ENCODE measurements at places on chromosomes 3 and 15.

- no peak for DNase-seq
Observed at GRCh38 chr15:73078722-73079121, 26.5 kb downstream of the NEO1 start.

DNA sequence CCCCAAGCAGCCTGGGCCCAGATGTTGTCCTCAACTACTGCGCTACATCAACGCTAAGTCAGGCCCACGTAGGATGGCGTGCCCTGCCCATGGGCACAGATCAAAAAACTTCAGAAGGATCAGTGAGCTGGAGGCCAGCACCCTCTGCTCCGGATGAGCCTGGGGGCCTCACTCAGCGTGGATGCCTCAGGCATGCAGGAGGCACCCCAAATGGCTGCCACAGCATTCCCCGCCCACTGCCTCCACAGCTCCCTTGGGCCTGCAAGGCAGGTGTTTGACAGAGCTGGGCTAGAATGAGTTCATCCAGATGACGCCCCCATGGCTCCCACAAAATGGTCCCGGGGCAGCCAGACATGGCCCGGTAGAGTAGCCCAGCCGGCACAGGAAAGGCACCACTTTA, 7.1 kb downstream of the ATP2B2 start:
- DNase-seq: no peak

DNA sequence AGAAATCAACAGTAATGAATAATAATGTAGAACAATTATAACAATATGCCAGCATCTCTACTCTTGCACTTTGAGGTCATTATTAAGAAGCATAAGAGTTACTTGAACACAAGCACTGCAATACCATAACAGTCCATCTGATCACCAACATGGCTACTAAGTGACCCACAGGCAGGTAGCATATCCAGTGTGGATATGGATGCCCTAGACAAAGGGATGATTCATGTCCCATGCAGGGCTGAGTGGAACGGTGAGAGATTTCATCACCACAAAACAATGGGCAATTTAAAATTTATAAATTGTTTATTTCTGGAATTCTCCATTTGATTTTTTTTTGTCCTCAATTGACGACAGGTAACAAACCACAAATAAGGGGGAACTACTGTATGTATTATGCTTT, 107.7 kb upstream of the TSC22D2 start:
- DNase-seq: no peak

DNA sequence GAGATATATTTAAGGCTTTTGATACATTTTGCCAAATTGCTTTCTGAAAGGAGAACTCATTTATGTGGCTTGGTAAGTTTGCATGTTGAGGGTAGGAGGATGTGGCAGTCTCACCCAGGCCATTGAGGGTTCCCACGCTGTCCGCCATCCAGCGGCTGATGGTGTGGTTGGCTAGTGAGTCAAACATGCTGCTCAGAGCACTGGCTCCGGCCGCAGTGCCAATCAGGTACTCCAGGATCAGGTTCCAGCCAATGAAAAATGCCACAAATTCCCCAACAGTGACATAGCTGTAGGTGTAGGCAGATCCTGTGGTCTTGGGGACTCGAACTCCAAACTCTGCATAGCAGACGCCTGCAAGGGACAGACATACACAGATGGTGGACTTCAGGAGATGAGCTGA, 82.3 kb downstream of the CLDN11 start:
- no peak for DNase-seq

DNA sequence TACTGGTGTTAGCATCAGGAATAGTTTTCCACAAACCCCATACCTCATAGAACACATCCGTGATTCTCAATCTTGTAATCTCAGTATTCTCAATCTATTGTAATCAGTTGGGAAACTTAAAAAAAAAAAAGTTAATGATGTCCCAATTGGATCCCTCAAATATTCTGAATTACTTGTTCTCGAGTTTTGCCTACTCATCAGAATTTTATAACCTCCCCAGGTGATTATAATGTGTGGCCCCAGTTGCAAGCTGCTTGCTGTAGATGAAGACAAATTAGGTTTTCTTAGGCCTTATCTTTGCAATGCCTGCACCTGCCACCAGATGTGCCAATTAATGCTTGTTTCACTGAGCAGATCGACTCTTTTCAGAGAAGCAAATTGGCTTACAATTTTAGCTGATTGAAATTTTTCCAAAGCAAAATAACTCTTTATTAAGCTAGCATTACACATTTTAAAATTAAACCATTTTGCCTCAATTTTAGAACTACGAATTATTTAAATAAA, 19.0 kb upstream of the DIPK2A start:
- DNase-seq: peak; percentile 23

DNA sequence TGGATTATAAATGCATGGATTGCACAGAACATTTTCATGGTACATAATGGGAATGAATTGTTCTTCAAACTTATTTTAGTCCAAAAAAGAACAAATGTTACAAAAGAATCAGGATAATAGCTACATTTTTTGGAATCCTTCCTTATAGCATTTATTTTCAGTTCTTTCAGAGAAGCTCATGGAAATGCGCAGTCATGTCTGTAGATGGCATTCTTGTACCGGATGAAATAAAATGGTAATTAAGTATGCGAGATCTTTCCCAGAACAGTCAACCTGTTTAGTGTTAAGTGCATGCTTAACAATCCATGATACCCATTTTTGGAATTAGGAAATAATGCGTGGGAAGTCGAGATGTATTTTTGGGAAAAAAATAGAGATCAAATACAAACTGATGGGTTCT, 38.2 kb upstream of the GOLGA8B start:
- no peak for DNase-seq

DNA sequence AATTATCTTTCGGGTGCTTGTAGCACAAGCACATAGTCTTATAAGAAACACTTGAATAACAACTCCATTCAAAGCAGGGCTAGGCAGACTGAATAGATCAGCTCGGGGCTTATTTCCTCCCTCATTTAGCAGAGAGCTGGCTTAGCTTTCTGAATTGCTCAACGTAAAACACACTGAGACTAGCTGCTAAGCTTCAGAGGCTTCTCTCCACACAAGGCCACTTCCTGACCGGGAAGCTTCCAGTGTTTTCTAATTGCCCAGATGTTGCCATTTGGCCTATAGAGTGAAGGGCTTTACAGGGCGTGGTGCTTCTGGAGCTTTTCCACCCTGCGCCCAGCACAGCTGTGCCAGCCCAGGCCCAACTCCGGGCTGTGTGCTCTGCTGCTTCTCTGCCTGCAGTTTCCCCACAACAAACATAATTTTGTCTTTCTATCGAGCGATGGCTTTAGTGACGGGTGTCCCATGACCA, 16.6 kb downstream of the FAM240A start:
- no peak for DNase-seq

DNA sequence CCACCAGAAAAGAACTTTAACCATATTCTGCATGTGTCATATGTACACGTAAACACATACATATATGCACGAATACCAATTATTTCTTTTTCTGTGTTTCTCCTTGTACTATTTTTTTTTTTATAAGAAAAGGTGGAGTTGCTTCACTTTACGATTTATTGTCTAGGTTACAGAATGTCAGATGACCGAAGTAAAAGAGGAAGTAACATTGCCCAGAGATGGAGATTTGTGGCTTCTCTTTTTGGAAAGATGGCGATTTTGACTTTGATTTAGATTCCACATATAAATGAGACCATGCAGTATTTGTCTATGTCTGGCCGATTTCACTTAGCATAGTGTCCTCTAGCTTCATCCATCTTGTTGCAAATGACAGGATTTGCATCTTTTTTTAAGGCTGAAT, 293.1 kb downstream of the SV2B start:
- DNase-seq: peak; percentile 77

DNA sequence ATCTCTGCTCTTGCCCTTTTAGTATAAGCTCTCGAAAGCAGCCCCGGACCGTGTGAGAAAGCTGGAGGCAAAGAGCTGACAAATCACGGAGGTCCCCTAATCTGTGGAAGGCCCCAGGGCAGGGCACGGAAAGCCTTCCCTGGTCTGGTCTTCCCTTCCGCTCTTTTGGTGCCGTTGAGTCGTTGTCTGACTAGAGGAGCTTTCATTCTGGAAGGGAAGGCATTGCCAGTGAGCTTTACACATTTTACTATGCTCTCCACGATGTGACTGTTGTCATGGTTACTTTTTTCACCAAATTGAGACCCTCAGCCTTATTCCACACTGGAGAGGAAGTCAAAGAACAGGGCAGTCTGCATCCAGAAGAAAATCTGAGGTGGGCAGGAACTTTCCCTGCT, 71.7 kb downstream of the CYP19A1 start:
- DNase-seq: no peak

- no peak for DNase-seq
Observed at GRCh38 chr15:63418811-63419210, 37.2 kb upstream of the CA12 start.

GRCh38 chr3:16142350-16143025, 32.0 kb upstream of the GALNT15 start:
- no peak for DNase-seq

DNA sequence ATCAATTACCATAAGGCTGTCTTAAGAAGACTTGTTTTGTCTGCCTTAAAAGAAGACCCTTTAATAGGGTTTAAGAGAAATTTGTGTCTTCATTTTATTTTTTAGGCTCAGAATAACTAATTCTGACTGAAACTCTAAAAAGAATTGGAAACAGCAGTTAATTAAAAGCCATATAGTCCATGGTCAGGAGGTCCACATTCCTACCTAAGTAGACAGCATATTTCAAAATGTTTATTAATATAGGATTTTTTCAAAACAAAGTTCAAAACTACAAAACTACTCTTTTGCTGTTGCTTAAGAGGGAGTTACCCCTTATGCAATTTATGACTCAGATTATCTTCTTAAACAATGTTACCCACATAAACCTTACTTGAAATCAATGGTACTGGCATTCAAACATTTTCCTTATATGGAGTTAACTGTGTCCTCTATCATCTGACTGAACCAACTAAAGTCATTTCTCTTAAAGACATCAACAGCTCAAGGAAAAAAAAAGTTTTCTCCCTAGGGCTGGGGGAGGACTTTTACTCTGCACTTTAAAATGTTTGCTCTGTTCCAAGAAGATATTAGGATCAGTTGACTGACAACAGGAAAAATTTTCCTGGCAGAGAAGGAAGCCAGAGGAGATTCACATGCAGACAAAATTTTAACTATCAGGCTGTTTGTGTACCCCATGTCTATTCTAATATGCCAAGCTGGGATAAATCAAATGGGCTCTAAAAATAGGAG, 56.8 kb upstream of the NANOGP8 start:
- no peak for DNase-seq

DNA sequence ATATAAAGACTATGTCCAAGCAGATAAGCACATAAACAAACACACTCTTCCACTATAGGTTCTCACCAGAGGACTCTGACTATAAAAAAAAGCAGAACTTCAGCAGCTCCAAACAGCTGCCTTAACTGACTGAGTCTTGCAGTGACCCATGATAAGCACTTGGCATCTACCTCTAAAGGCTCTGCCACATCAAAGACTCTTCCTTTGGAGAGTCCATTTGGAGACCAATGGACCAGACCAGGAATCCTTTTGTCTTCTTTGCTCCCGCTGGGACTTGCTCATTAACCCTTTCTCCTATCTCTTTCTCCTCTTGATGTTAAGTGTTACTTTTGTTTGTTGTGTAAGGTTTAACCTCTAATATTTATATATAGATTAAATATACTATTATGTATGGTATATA, 424.1 kb downstream of the RSL24D1 start:
- no peak for DNase-seq

DNA sequence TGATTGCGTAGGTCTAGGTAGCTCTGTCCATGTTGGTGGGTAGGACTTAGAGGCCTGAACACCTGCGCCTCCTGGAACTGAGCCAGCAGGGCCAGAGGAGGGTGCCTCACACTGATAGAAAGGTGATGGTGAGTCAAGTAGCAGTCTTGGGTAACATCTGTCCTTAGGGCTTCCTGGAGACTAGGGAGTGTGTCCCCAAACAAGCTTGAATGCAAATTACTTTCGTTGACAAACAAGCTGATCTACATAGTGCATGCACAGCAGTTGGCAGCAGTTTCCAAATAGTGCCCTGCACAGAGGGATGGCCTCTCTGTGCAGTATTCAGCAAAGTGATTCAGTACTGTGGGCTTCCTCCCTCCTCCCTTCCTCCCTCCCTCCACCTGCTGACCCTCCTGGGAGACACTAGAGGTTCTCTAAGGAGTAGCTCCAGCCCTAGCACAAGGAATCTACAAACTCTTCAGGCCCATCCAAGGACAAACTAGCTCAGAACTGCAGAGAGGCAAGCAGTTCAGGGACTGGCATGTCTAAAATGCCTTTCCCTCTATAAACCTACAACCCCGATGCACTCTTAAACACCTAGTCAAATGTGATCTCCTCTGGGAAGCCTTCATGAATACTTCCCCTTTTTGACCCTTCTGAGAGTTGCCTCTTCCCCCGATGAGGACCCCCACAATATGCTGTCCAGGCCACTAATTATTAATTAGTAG, 61.0 kb downstream of the TLE3 start:
- no peak for DNase-seq

GRCh38 chr3:117630885-117631284, 921.3 kb downstream of the TUSC7 start:
- no peak for DNase-seq

- no peak for DNase-seq
Observed at GRCh38 chr3:98371186-98371585, 17.5 kb downstream of the OR5K4 start.

- DNase-seq: no peak
Observed at GRCh38 chr3:139198929-139199328, 144.9 kb upstream of the MRPS22 start.

GRCh38 chr3:11606090-11606784, 37.5 kb downstream of the VGLL4 start:
- DNase-seq: no peak

DNA sequence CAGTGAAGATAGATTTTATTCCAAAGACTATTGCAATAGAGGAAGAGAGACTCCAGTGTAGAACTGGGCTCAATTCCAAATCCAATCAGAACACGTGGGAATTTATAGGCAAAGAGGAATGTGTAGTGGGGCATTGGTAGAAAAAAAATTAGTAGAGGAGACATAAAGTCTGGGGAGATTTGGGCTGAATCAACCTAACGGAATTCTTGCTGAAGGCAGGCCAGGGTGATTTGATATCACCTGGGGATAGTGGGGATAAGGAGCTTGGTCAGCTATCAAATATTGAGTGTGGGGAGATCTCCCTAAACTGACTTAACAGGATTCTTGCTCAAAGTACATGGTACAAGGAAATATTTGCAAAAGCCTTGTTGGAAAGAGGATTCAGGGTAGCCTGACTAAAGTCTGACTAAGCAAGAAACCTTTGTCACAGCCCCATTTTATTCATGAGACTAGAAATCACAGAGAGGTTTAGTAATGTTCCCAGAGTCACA, 29.6 kb downstream of the SST start:
- DNase-seq: no peak

DNA sequence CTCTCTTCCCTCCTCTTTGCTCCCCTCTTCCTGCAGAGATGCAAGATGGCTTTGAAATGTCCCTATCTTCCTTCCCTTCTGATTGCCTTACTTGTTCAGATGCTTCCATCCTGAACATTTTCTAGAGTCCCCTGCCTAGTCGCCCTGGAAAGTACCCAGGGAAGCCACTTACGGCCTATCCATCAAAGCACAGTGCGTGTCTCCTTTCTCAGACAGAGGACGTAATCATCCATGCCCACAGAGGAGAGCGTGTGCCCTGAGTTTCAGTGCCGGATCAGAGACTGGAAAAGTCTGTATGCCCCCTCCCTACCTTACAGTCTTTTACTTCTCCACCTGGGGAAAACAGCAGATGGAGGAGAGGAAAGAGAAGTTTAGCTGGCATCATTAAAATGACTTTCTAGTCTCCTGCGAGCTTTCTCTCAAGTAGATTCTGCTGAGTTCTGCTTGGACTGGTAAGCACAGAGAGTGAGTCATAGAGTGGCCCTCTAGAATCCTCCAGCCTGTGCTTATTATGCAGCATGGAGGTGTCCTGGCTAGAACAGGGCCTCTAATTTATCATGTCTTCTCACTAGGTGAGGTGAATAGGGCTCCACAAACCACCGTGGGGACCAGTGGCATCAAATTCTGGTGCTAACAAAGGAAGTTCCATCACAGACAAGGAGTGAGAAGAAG, 114.6 kb downstream of the SLCO3A1 start:
- DNase-seq: no peak
